ENCODE measurements at places on chromosomes 1 and 21.

- ATAC-seq, result no peak
Observed at GRCh38 chr21:37915941-37916309, 332 bp downstream of the KCNJ6 start.

GRCh38 chr1:183841950-183842794 lies 37.3 kb downstream of the RGL1 start:
- ATAC-seq, result peak; percentile 93

DNA sequence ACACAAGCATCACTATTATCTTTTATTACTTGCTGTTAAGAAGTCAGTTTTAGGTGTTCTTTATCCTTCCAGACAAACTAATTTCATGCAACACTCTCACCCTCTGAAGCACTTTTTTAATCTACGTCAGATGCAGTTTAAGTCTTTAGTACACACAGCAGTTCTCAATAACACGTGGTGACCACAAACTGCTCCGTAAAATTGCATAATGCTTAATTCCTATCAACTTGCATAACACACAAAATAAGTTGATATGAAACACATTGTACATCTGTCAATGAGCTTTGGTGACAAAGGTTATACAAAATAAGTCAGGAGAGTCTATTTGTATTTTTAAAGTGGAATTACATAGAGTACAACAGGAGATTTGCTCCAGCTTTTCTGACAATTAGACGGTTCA lies 140.9 kb upstream of the ETS2 start:
- ATAC-seq, result no peak

GRCh38 chr1:228100822-228101613 lies 2.1 kb downstream of the C1orf35 start:
- ATAC-seq, result no peak

DNA sequence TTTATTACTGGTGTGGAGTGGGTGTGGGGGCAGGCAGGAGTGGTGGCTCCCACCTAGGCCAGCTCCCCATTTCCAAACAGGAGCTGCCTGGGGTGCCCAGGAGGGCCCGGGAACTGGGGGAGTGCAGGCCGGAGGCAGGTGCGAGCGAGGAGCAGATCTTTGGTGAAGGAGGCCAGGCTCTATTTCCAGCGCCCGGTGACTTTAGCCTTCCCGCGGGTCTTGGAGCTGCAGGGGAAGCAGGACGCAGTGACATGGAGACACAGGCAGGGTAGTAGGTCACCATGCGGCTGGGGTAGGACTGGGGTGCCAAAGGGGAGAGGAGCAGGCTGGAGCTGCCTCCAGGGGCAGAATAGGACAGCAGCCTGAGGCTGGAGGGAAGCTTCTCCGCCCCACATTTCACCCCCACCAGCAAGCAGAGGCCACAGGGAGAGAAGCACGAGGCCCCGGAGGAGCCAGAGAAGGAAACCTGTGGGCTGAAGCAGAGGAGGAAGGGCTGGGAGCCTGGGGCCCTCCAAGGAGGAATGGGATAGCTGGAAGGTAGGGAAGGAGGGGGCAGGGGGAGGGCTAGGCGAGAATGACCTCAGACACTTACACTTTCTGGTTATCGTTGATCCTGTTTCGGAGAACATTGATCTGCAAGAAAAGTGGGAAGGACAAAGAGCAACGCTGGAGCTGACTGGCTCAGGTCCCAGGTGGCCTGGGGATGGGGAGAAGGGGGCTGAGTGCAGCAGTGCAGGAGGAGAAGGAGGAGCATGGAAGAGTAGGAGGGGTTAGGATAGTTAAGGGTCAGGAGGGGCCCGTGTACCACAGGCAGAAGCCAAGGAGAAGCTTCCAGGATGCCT lies 18.2 kb downstream of the TNNT2 start:
- ATAC-seq, result no peak

- ATAC-seq, result no peak
Observed at GRCh38 chr1:240784776-240785175, 172.8 kb upstream of the GREM2 start.

DNA sequence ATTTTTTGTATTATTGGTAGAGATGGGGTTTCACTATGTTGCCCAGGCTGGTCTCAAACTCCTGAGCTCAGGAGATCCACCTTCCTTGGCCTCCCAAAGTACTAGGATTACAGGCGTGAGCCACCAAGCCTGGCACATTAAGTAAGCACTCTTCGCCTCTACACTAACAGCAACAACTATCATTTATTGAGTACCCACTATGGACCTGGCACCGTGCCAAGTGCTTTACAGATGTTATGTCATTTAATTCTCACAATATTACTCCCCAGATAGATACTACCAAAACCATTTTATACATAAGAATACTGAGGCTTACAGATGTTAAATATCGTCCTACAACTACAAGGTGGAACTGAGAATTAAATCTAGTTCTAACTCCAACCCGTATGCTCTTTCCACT lies 50.1 kb downstream of the TUT4 start:
- ATAC-seq, result no peak

DNA sequence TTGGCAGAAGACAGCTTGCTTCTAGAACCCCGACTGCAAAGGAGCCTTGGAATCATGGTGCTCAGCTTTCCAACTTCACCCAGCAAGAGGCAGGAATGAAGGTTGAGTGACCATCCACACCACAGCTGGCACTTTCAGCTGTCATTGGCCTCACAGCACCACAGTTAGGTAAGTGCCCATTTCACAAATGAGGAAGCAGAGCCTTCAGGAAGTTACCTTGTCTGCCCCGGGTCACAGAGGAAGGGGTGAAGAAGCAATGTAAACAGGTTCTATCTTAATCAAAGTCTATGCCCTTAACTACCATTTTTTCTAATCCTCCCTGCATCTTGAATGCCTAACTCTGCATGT lies 156.0 kb downstream of the GLUL start:
- no peak for ATAC-seq

DNA sequence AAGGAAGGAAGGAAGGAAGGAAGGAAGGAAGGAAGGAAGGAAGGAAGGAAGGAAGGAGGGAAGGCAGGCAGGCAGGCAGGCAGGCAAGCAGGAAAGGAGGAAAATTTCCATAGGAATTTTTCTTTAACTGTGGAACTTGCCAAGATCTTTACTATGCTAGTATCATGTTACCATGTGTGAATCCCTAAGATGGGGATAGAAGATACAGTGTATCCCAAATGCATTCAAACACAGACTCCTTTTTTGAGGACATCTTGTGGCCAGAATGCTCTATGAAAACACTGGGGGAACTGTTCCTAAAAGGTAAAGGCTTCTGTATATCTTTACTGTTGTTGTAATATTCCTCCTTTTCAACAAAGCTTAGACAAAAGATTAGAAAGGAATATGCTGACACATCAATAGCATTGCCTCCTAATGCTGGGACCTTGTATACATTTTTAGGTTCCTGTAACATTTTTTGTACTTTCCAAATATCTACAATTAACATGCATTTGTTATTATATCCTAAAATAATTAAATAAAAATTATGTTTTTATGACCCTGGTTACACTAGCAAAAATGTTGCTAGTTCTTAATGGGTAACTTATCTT lies 20.6 kb downstream of the CCDC190 start:
- ATAC-seq, result no peak

- ATAC-seq, result no peak
Observed at GRCh38 chr1:16125088-16125470, 30.8 kb downstream of the EPHA2 start.

GRCh38 chr1:175206687-175207086 lies 14.1 kb upstream of the KIAA0040 start:
- ATAC-seq, result no peak

DNA sequence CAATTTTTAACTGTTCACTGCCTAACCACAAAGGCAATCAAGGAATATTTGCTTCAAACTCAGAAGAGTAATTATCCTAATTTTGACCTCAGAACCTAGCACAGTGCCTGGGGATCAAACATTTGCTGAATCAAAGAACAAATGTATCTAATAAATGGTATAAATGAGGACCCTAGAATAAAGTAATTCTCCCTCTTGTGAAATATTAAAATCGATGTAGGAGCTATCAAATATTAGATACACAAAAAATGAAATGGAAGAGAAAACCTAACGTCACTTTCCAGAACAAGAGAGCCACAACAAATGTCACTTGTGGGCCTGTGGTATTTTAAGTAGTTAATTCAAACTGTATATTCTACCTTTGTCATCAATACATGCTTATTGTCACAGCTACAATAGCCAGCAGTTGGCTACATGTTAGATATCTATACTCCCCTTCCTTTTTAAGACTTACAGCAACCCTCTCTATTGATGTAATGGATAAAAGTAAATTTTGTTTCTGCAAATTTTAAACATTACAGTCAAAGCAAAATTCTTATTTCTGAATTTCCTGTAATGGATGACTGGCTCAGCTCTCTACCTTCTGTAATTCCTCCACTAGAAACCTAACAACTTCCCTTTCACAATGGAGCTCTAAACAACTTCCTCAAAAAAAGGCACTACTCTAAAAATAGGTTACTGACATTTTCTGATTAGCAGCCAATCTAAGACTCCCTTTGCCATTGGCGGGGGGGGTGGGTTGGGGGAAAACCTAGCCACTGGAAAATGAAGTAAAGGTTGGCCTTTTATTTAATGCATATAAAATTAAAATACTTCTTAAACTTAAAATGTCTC lies 37.6 kb downstream of the PUM1 start:
- ATAC-seq, result peak; percentile 85

DNA sequence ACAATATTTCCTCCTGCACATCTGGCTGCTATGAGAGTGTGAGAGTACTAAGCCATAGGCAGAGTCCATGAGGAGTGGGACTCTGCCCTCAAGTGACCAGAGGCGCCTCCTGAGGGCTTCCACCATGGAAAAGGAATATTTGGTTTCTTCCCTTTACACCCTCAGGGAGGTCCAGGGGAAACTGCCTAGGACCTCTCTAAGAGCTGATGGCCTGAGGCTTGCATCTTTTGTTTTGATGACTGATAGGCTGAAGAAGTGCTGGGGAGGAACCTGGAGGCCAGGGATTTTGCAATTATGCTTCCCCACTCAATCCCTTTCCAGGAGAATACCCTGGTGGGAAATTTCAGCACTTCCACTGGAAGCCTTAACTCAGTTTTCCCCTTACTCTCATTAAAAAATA lies 111.0 kb downstream of the PBX1 start:
- ATAC-seq, result no peak

- no peak for ATAC-seq
Observed at GRCh38 chr1:100580446-100580845, 42.5 kb downstream of the GPR88 start.

DNA sequence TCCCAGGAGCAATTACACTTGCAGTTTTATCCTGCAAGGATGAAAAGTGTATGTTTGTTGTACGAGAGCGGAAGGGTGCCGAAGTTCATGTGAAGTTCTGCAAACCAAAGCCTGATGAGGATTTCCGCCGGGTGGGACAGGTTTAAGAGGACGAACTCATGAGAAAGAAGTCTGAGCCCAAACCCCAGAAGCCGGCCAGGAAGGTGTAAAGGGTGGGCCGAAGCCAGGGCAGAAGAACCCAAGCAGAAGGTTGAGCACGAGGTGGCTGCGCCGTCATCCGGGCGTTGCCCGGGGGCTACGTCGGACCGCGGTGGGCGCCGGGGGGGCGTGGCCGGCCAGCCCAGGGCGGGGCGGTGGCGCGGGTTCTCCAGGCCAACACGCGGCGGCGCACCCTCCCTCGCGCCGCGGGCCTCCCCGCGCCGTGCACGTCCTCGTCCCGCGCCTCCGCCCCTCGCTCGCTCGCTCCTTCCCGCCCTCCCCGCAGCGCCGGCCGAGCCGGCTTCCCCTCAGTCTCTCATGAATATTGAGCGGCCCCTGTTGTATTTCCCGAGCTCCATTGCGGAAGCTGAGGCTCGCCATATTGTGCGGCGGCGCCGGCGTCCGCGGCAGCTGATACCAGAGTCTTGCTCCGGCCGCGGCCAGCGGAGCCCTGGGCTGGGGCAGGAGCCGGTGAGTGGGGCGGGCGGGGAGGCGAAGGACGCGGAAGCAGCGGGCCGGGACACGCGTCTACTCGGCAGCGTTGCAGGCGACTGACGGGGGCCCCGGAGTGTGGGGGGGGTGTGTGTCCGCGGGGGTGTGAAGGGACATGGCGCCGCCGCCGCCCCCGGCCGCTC lies at the start of gene RNF2:
Gene RNF2 (plus strand): TSS at position 578 of the 833 bp plus-strand sequence. CDS start 41,996 bp downstream, outside the sequence.
- ATAC-seq, result peak; percentile 93

DNA sequence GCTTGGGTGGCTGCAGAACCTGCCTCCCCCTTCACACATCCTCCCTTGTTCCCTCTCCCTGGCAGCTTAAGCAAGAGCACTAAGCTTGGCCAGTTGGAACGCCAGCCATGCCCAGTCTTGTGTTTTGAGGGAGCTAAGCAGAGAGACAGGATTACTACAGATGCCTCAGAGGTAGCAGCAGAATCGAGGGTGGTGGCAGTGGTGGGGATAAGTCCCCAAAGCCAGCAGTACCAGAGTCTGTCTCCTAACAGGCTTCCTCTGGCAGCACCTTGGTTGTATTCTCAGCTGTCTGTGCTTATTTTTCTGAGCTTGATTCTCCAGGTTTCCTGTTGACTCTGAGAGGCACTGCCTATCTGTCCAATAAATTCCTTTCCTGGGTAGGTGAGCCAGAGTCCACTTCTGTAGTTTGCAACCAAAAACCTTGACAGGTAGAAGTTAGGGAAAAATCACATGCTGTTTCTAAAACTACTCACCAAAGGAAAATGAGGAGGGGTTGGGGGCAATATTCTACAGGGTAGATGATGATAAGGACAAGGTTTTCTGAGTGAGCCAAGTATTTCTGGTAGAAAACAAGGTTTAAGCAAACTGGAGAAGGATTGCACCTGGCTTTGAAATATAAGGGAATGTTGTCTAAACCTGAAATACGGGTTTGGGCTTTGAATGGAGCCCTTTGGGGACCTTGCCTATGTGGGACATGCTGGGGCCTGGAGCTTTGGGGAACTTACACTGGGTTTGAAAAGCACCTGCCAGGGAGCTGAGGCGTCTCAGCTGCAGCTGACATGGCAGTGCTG lies 100.8 kb downstream of the PBX1 start:
- peak; percentile 5 for ATAC-seq

DNA sequence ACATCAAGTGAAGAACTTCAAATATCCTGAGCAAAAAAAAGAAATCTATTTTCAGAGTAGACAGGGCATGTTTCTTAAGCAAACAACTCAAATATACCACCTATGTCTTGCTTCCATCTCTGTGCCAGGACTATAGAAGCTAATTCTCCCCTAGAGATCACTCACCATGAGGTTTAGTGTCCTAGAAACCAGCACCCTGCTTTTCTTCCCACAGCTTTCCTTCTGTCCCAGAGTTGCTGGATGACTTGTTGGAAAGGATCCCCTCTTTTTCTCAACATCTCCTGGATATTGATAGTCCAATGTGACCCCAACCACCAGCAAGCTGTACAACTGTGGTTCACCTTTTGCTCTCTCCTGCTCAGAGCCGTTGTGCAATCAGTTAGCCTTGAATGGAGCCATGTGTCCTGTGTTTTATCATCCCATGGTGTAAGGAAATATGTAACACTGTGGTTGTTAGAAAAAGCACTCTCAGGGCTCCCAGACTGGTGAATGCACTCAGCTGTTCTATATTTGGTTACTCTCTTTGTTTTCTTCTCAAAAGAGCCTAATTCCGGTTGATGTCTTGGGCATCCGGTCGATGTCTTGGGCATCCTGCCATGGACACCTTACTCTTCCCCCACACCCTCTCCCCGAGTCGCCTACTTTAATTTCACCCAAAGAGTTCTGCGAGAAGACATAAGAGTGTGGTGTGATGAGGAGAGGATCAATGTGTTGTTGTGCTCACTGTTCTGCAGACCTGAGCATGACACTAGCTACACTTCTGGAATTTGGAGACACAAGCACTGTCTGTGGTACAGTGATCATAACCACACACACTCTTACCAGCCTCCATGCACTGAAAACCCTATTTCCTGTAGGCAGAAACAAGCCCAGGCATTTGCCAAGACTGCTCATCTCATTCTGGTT lies 1.7 kb downstream of the TNFSF4 start:
- ATAC-seq, result peak; percentile 67
